Fibroblast of villous mesenchyme (primary cell): ENCODE measurements at places on chromosomes 4 and X. TPM values are rescaled to one million over a fixed set of nuclear protein-coding genes. Genes with fewer than 3 reads are reported as not detected.
A peak's percentile ranks its signal among the peaks of the same experiment; 100 is the strongest.

- DNase-seq: no peak
These were observed 634.1 kb downstream of the RPA4 start for GRCh38 chrX:97517763-97518162.

DNA sequence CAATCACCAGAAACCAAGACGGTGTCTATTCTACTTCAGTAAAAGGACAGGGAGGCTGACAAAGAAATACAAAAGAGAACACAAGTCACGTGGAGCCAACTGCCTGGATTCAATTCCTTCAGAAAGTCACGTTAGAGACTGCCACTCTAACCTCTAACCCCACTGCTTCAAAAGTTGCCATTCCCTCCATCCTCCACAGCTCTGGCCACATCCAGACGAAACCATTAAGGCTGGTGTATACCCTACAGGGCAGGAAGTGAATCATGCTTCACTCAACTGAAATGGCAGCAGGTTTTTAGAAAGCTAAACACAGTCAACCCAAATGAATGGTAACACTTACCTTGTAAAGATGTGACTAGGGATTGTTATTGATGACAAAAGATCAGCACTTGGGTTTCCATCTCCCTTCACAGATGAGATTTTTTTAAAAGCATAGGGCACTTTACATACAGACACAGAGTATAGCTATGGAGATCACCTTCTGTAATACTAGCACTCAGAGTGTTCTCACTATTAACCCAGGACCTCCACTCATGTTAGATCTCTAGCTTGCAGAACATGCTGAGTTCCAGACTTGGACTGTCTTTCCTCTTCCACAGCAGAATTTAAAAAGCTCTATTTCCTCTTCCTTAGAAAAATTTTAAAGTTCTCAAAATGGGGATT, 37.4 kb downstream of the MAML3 start:
- no peak for DNase-seq

- DNase-seq: no peak
These were observed 1090.9 kb upstream of the INTU start for GRCh38 chr4:126541820-126542219.

- no peak for DNase-seq
These were observed 15.1 kb downstream of the PPEF1 start for GRCh38 chrX:18722500-18723071.

TKTL1 gene
- total RNA-seq: not detected in 2 replicates

WNK3 gene
- 0.64 and 1.7 TPM in 2 replicates for total RNA-seq

DNA sequence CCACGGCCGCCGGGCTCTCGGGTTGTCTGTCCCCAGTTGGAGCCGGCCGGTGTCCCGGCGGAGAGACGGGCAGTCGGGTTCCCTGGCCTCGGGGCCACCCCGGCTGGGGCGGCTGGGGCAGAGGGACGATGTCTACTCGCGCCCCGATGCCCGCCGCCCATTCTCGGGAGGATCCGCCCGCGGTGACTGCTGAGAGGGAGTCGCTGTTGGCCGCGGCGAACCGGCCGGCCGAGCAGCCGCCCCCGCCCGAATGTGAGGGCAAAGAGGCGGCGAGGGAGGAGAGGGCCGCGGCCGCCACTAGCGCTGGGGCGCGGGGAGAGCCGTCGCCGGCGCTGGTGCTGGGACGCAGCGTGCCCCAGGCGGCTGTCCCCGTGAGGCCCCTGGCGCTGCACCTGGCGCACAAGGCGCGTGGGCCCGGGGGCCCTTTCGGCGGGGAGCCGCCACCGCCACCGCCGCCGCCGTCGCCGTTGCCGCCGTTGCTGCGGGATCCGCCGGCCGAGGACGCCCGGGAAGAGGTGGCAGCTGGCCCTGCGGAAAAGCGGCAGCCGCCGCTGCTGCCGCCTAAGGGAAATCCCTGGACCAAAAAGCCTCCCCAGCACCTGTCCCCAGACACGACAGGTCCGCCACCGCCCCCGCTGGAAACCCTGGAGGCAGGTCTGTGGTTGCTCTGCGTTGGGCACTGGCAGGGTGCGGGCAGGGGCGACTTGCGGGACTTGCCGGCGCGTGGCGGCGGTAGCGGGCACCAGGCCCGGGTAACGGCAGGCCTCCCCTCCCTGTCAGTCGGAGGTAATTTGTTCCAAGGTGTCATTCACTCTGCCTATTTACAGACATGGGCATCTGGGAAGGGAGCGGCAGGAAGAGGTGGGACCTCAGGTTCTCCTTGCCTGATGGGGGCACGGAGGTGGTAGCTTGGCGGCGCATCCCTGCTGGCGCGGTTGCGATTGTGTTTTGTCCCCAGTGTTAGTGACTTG, 739 bp downstream of the LARP1B start:
- peak; percentile 38 for DNase-seq

GRCh38 chrX:82219129-82219528, 1017.2 kb downstream of the SH3BGRL start:
- DNase-seq: no peak

COL4A5 gene
- 30.0 and 47.1 TPM in 2 replicates for total RNA-seq

- peak; percentile 32 for DNase-seq
These were observed 61.9 kb downstream of the HOPX start for GRCh38 chr4:56619160-56619559.

DNA sequence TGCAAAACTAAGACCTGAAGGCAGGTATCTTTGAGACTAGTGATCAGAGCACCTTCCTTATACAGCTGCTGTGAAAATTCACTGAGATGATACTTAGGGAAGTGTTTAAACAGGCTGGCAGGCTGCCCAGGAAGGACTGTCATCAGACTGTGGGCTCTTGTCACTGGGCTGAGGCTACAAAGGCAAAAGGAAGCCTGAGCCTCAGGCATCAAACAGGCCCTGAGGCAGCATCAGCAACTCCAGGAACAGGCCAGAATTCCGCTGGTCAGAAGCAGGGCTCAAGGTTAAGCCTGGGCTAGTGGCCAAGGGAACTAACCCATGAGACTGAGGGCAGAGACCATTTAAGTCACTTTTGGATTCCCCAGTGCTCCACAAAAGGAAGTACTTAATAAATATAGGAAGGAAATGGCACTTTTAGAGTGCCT, 12.8 kb downstream of the PJA1 start:
- DNase-seq: peak; percentile 20

DNA sequence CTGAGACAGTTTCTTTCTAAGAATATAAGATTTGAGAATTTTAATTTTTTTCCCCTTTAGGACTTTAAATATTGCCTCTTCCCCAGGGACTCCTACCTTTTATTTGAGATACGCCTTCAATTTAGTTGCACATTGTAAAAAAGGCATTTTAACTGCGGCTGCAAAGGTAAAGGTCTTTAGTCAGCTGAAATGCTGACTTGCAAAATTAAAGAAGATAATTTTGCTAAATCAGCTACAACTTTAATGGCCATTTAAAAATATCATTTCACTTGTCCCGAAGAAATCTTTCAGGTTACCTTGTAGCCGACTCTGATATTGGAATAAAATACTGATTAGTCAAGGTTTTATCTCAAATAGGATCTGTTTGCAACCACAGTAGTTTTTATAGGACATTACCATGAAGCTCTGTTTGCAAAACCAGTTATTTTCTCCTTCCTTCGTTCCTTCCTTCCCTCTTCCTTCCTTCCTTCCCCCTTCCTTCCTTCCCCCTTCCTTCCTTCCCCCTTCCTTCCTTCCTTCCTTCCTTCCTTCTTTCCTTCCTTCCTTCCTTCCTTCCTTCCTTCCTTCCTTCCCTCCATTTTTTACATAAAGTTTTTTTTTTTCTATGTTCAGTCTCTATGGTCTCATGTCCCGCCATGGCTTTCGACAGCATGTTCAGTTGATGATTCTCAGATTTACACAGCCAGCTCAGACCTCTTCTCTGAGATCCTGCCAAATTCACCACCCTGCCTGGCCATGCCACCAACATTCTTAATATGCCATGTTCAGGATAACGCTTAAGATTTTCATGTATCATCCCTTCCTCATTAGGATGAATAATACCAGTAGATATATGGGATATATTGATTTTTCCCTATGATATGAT, 405.4 kb upstream of the PRKX start:
- DNase-seq: no peak

- DNase-seq: no peak
These were observed 476.9 kb upstream of the FRG1 start for GRCh38 chr4:189463734-189464133.

TMEM154 gene
- total RNA-seq: 8.1 and 11.2 TPM in 2 replicates
